Immature natural killer cell (primary cell): ENCODE measurements at places on chromosomes 5 and 9.

GRCh38 chr9:68454579-68455334 lies 85.9 kb downstream of the TMEM252 start:
- no peak for DNase-seq

DNA sequence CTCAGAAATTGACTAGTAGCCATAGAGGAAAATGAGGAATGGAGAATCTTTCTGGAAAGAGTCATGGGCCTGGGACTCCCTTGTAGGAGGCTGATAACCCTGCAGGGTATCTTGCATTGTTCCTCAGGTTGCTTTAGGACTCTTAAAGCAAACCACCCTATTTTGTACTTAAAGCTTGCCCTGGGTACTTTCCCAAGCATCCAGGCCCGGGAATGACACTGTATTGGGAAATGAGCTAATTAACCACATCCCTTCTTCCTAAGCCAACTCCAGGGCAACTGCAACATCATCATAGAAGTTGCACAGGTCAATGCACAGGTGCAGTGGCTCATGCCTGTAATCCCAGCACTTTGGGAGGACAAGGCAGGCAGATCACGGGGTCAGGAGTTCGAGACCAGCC lies 55.9 kb downstream of the UGCG start:
- DNase-seq: no peak

- no peak for DNase-seq
These were observed 33.7 kb downstream of the BICD2 start for GRCh38 chr9:92730897-92731296.

DNA sequence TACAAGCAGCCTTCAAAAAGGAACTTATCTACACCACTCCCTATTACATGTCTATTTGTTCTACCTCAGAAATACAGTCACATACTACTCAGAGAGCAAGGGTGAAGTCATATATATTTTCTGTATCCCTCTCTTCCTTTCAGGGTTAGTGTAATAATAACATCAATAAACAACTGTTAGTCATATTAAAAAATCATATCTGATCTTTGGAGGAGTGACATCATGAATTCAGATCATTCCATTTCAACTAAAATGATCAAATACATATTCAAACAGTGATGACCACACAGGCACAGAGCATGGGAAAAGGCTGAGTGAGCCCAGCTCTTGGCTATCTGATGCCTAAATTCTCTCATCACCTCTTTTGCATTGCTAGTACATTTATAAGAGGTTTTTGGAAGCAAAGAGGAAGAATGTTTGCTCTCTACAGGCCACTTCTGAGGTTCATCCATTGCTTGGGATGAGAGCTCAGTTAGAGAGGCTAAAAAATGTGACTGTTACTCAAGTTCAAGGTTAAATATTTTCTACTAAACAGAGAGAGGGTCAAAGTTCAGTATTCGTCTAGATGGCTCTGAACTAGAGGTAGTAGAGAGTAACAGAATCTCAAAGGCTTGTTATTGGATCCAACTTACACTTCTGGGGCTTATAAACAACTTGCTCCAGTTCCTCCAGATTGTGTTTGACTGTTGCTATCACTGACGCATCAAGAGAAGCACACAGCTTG lies 39.0 kb downstream of the RIGI start:
- no peak for DNase-seq

- DNase-seq: no peak
These were observed 197.4 kb upstream of the ISL1 start for GRCh38 chr5:51185850-51186329.

DNA sequence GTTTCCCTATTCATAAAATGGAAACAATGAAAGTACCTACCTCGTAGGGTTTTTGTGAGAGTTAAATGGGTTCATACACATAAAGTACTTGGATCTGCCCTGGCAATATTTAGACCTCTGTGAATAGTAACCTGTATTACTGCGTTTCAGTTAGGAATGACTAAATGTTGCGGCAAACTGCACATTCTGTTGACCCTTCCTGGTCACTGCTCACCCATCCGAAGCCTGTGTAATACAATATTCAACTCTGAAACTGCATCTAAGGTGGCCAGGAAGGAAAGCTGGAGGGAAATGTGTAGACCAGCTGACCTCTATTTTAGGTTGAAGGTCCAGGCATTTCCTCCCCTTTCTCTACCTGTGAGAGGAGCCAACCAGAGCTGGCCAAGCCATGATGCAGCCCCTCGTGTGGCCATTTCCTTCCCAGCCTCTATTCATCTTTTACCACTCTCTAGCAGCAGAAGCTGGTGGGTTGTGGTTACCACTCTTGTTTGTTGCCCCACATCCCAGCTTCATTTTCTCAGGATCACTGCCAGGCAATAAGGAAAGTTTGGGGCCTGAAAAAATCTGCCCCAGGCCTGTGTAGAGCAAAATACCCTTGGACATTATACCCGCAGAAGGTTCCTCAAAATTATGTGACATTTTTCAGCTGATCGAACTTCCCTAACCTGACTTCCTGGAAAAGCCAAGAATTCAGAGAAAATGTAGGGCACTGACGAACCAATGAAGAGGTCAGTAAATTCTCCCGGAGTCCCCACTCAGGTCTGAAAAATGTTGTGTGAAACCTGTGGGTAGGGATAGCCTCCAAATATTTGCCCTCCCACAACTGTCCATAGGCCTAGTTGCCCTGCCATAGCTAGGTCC lies 20.5 kb upstream of the PDCD1LG2 start:
- DNase-seq: no peak
